ENCODE measurements at places on chromosomes 2 and 18. TPM values are rescaled to one million over a fixed set of nuclear protein-coding genes. Genes with fewer than 3 reads are reported as not detected.
A peak's percentile ranks its signal among the peaks of the same experiment; 100 is the strongest.

- no peak overlapping the region for H3K27ac ChIP-seq
- H3K4me1 ChIP-seq = no peaks in the 10 kb centered on the region
- H3K36me3 ChIP-seq = no peaks in the 10 kb centered on the region
- H3K27me3 ChIP-seq = no peaks in the 10 kb centered on the region
- no peak overlapping the region for H3K4me3 ChIP-seq
These were observed 373.5 kb downstream of the SOX11 start for GRCh38 chr2:6065703-6066102.

DNA sequence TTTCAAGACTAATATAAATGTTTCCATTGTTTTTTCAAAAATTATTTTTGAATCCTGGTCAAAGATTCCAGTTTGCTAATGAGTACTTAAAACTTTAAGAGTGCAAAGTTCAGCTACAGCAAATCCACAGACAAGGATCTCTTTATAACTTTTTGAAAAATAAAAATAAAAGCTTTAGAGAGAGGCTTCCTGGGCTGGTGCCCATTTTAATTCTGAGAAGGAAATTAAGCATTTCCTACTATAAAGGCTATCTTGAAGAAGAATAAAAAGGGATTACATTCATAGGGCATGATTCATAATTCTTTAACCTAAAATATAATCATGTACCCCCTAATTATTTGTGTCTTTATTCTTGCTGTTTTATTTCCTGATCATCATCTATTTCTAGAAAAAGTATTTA lies 38.2 kb downstream of the DNAJC10 start:
- peaks cover 24% of the 10 kb centered on the region for H3K36me3 ChIP-seq
- no peak overlapping the region for H3K27ac ChIP-seq
- H3K4me1 ChIP-seq = no peaks in the 10 kb centered on the region

DNA sequence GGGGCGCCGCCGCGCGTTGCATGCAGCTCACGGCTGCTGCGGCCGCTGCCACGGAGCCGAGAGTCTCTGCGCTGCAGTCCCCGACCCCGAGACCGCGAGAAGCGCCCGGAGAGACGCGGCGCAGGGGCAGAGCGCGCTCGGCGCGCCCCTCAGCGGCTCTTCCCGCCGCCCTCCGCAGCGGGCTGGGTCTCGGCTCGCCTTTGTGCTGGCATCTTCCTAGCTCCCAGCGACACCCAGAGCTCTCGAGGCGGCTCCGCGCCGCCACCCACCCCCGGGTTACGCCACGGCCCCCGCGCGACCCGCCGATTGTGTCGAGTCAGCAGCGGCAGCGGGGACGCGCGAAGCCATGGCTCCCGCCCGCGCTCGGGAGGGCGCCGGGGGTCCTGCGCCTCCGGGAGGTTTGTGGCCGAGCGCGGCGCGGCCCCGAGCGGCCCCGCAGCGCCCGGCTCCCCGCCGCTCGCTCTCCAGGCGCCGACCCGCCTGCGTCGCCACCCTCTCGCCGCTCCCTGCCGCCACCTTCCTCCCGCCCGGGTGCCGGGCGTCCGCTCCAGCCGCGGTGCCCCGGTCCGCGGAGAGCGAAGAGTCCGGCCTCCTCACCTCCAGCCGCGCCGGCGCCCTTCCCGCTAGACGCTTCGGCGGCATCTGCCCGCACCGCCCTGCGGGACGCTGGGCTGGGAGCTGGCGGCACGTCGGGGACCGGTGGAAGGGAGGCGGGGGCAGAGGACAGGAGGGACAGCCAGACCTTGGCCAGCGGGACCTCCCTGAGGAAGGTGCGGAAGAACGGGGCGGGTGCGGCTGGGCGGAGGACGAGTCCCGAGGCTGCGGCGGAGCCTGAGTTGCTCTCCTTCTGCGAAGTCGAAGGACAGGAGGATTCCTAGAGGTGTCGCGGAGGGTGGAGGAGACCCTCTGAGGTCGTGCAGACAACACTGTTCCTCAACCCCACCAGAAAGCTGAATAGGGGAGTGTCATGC lies 46.3 kb upstream of the CCDC150 start:
- no peaks in the 10 kb centered on the region for H3K36me3 ChIP-seq
- peak within 1 kb of the TSS; percentile 95 for H3K4me3 ChIP-seq
- peak; percentile 37 for DNase-seq
- H3K27me3 ChIP-seq = no peaks in the 10 kb centered on the region

GRCh38 chr18:10745219-10745618 lies 219.4 kb downstream of the NAPG start:
- no peak for DNase-seq
- H3K27ac ChIP-seq = no peak overlapping the region
- H3K4me1 ChIP-seq = no peaks in the 10 kb centered on the region
- no peak overlapping the region for H3K4me3 ChIP-seq
- no peaks in the 10 kb centered on the region for H3K36me3 ChIP-seq
- peaks cover 5% of the 10 kb centered on the region for H3K27me3 ChIP-seq

DNA sequence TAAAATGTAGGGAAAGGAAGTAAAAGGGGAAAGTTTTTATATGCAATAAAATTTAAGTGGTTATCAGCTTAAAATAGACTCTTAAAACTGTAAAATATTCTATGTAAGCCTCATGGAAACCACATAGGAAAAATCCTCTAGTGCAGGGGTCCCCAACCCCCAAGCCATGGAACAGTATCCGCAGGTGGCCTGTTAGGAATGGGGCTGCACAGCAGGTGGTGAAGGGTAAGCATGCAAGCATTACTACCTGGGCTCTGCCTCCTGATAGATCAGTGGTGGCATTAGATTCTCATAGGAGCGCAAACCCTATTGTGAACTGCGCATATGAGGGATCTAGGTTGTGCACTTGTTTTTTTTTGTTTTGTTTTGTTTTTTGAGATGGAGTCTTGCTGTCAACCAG lies 1409.3 kb upstream of the CDH2 start:
- no peaks in the 10 kb centered on the region for H3K36me3 ChIP-seq
- no peaks in the 10 kb centered on the region for H3K4me1 ChIP-seq
- H3K27me3 ChIP-seq = no peaks in the 10 kb centered on the region
- H3K4me3 ChIP-seq = no peak overlapping the region
- no peak for DNase-seq

- no peaks in the 10 kb centered on the region for H3K36me3 ChIP-seq
- peaks cover 23% of the 10 kb centered on the region for H3K27me3 ChIP-seq
- DNase-seq = no peak
- no peak overlapping the region for H3K27ac ChIP-seq
These were observed 136.2 kb downstream of the NFATC1 start for GRCh38 chr18:79531926-79532312.

GRCh38 chr2:27494944-27495554 lies at the start of gene FNDC4:
Gene FNDC4, minus strand, starts transcription at chr2:27495200. Its CDS starts 521 bp downstream, at chr2:27494679.
- peaks cover 23% of the 10 kb centered on the region for H3K4me1 ChIP-seq
- H3K27me3 ChIP-seq = peaks cover 28% of the 10 kb centered on the region
- DNase-seq = no peak
- no peaks in the 10 kb centered on the region for H3K36me3 ChIP-seq
- H3K4me3 ChIP-seq = peak within 1 kb of the TSS; percentile 80

DNA sequence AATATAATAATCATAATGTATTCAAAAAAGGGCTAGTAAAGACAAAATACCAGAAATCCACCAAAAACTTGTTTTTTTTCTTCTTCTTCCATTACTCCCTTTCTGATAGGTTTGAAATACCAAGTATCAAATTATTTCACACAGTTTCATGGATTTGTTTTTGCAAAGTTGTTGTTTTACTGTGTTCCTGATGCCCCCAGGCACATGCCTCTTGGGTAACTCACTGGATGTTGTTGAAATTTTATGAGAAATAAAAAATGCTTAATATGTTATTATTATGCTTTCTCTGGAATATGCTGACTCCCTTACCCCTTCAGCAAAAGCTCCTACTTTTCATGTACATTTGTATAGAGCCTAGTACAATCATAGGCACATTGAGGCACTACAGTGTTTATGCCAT lies 419.6 kb downstream of the NRXN1 start:
- no peak overlapping the region for H3K27ac ChIP-seq
- no peaks in the 10 kb centered on the region for H3K36me3 ChIP-seq
- no peak overlapping the region for H3K4me3 ChIP-seq
- no peaks in the 10 kb centered on the region for H3K4me1 ChIP-seq

DNA sequence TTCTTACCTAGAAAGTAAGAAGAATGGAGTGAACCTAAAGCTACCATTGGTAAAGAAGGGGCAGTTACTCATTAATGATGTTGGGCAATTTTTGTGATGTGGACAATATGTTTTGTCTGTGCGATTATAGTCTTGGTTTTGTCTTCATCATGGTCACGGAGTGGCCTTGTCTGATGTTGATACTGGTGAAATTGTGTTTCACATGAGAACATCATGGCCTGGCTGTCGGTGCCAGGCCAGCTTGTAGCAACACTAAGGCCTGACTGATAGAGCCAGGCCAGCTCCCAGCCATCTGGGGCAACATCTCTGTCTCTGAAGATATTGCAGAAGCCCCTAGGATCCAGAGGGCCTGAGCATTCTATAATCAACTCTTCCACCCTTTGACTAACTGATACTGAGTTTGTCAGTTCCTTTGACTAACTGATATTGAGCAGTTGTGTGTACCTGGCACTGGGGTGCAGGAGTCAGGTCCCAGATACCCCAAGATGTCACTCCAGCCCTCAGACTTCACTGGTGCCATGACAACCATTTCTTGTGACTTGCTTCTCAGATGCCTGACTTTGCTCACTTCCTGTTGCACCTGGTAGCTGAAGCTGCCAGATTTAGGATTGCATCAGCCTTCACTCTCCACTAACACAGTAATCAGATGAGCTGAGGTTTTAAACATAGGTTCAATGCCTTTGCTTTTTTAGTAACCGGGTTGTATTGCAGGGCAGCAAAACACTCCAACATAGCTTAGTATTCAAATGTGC lies 62.5 kb downstream of the RPIA start:
- no peak overlapping the region for H3K27ac ChIP-seq
- H3K4me1 ChIP-seq = no peaks in the 10 kb centered on the region
- no peak overlapping the region for H3K4me3 ChIP-seq
- DNase-seq = no peak

DNA sequence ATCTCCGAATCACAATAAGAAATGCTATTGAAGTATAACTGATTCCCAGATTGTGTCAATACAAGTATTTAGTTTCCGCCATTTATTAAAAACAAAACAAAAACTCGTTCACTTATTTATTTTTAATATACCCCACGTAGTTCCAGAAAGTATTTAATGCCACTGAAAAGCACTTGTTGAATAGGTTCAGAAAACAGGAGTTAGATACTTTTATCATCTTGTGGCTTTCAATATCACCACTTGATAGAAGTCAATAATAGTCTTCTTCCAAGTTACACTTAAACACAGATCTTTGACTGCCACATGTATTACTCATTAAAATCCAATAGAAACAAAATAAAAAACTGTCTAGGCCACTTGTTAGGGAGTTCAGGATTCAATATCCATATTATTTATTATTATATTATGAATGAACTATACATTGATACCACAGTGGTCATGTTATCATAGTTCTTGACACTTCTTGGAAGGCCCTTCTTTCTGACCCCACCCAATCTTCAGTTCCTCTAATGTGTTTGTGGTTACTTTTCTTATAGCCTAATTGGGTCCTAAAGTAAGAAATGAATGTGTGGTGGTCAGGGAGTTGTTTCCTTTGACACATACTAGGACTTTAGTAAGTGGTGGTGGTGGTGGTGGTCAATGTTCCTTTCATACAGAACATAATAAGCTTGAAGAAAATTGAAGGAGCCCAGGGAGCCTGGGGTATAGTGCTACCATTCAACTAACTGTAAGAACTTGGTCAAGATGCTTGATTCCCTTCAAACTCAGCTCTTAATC lies 221.3 kb upstream of the ITGA4 start:
- H3K4me1 ChIP-seq = peaks cover 9% of the 10 kb centered on the region
- no peak for DNase-seq
- no peaks in the 10 kb centered on the region for H3K27me3 ChIP-seq
- H3K36me3 ChIP-seq = no peaks in the 10 kb centered on the region

GRCh38 chr2:127950264-127950663 lies 64.5 kb upstream of the AMMECR1L start:
- H3K36me3 ChIP-seq = peaks cover 26% of the 10 kb centered on the region
- H3K27ac ChIP-seq = no peak overlapping the region
- no peaks in the 10 kb centered on the region for H3K27me3 ChIP-seq

- H3K27me3 ChIP-seq = peaks cover 7% of the 10 kb centered on the region
- H3K27ac ChIP-seq = no peak overlapping the region
- H3K4me1 ChIP-seq = peaks cover 16% of the 10 kb centered on the region
These were observed 21.7 kb downstream of the BCL2 start for GRCh38 chr18:63297687-63298399.

- H3K27me3 ChIP-seq = peaks cover 16% of the 10 kb centered on the region
- H3K4me1 ChIP-seq = no peaks in the 10 kb centered on the region
- DNase-seq = no peak
- no peak overlapping the region for H3K4me3 ChIP-seq
These were observed 6.9 kb upstream of the CD302 start for GRCh38 chr2:159804941-159805340.

- DNase-seq = peak; percentile 83
- H3K4me3 ChIP-seq = peak overlapping the region; percentile 49
- H3K4me1 ChIP-seq = peaks cover 63% of the 10 kb centered on the region
These were observed 14.7 kb upstream of the ITGB6 start for GRCh38 chr2:160214461-160215445.

DNA sequence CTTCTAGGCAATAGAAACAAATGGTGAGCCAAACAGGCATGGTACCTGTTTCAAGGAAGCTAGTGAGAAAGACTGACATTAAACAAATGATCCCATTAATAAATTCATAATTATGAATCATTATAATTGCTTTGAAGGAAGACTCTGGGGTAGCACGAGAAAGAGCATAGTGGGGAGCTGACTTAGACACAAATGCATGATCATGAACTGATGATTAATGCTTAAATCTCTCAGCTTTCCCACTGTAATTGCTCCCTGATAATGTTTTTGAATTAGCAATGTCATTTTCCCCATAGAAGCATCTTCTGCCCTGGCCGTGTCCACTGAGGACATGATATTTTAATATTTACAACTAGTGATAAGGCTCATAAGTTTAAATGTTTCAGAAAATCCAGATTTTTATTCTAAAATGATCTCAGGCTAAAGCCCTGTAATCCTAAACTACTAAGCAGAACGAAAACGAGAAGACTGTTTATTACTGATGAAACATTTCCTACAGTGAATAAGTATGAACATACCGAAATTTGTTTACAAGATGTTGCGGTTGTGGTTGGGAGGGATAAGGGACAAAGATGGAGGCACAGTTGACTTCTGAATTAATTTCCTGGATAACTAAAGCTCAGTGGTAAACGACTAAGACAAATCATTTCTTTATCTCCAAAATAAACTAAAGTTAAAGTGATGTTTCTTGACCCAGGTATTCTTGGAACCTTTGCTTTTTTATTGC lies 47.3 kb upstream of the TACR1 start:
- peak overlapping the region; percentile 95 for H3K27ac ChIP-seq
- peak overlapping the region; percentile 69 for H3K4me3 ChIP-seq
- DNase-seq = peak; percentile 62
- H3K27me3 ChIP-seq = no peaks in the 10 kb centered on the region

- no peaks in the 10 kb centered on the region for H3K27me3 ChIP-seq
- H3K4me1 ChIP-seq = peaks cover 27% of the 10 kb centered on the region
- H3K36me3 ChIP-seq = no peaks in the 10 kb centered on the region
- no peak for DNase-seq
These were observed 31.3 kb upstream of the CDH2 start for GRCh38 chr18:28208268-28208667.

GRCh38 chr18:44526705-44527415 lies 153.8 kb upstream of the SETBP1 start:
- H3K27me3 ChIP-seq = no peaks in the 10 kb centered on the region
- no peaks in the 10 kb centered on the region for H3K36me3 ChIP-seq
- no peak overlapping the region for H3K4me3 ChIP-seq
- no peak overlapping the region for H3K27ac ChIP-seq

GRCh38 chr2:187307606-187308005 lies 140.4 kb downstream of the CALCRL start:
- H3K4me3 ChIP-seq = no peak overlapping the region
- no peak for DNase-seq
- H3K36me3 ChIP-seq = no peaks in the 10 kb centered on the region

Gene SERPINB2
- total RNA-seq = 76.9 TPM

Gene OTX1
- 0.41 TPM for total RNA-seq

Gene NMS
- total RNA-seq = not detected

Gene NAGK
- total RNA-seq = 97.3 TPM

Gene SPEG
- total RNA-seq = 86.6 TPM

Measured in HFFc6 (cell line).